HS-5 (cell line): ENCODE measurements at places on chromosomes 4 and X.

GRCh38 chr4:137532869-137533236 lies 559 bp upstream of the PCDH18 start:
- DNase-seq = no peak

DNA sequence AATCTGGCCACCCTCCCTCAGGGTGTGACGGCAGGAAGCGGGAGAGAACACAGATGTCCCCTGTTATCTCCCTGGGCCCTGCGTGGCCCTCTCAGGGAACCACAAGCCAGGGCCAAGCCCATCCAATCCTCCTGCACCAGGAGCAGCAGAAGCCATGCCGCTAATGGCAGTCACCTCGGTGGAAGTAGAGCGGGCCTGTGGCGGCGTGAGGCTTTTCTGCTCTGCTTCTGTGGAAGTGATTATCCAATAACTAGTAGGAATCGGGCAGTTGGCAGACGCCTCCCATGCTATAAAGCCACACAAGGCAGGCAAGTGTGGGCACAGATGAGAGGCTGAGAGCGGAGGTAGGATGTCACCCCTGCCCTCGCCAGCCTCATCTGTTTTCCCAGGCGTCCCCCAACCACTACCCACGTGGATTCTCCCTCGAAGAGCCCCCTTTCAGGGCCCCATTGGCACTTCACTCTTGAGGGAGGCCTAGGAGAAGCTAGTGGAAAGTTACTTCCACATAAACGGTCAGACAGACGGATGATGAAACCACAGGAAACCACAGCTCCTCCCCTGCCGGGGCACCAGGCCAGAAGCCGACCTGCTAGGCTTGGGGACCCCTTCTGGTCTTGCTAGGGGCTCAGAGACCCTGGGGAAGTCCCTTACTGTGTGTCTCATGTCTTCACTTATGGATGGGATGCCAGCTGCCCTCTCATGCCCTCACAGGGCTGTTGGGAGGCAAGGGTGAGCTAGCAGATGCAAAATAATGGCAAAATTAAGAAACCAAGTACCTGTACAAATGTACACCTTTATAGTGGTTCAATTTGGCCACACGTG lies 18.8 kb upstream of the TMSB4X start:
- DNase-seq = no peak

- no peak for DNase-seq
Observed at GRCh38 chr4:27206009-27206408, 345.4 kb downstream of the STIM2 start.

DNA sequence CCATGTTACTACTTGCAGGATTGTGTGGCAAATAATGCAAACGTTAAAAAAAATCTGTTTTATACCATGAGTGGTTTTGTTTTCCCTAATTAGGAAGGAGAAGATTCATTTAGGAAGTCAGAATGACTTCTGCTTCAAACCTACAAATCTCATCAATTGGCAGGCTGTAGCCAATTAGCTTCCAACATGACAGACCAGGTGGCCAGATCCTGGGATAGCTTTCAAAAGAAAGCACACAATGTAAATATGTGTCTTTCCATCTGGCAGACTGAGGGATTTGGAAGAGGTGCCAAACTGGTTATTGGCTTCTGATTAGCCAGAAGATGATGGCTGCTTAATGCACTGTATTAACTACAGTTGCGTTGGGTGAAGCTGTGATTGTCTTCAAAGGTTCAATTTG lies 432.8 kb downstream of the ANKRD50 start:
- no peak for DNase-seq

GRCh38 chr4:26821677-26822503 lies 38.8 kb upstream of the STIM2 start:
- DNase-seq = no peak

GRCh38 chr4:108651014-108651791 lies 804 bp downstream of the OSTC start:
- DNase-seq = no peak
